ENCODE measurements at places on chromosomes 2 and 18.

GRCh38 chr2:239736358-239737143 lies 288.6 kb downstream of the NDUFA10 start:
- DNase-seq = no peak

DNA sequence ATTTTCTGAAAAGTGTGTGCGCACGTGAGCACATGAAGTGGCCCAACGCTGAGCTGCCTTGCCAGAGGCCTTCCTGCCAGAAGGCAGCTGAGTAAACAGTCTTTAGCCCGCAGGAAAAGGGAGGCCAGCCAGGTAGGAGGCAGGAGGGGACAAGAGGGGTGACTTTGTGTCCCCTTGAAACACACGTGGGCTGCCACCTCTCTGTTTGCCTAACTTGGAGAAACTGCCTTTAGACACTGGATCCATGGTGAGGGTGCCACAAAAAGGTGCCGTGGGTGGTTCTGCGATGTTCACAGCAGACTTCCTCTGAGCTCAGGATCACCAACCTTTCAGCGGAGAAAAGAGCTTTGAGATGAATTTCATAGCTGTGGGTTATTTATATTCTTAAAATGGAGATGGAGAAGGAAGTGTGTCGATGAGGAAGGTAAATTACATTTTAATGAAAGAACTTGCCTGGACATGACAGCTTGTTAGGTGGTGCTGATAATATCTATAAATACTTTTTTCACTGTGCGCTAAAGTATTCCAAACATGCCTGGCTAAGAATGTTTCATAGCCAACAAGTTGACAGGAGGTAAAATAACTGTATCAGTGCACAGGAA lies 36.6 kb upstream of the ASB1 start:
- peak; percentile 52 for DNase-seq

GRCh38 chr2:189178726-189179569 lies 613 bp downstream of the COL5A2 start:
- peak; percentile 69 for DNase-seq

- no peak for DNase-seq
These were observed 2.8 kb upstream of the ECEL1 start for GRCh38 chr2:232490221-232491138.

GRCh38 chr2:111139637-111140317 lies 19.1 kb downstream of the BCL2L11 start:
- no peak for DNase-seq

DNA sequence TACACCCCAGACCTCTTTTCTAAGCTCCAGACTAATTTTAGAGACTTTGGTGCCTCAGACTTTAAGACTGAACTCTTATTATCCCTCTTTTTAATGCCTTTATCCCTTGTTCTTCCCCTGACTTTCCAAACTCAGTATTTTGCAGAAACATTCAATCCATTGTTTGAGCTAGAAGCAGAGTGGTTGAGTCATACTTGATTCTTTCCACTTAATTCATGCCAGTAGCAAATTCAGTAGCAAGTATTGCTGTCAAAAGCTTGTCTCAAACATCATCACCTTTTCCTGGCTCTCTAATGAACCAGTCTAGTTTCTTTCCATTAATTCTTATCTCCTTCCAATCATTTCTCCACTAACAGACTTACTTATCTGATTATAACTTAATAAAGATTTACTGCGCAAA lies 699.7 kb upstream of the ZNF804A start:
- no peak for DNase-seq

DNA sequence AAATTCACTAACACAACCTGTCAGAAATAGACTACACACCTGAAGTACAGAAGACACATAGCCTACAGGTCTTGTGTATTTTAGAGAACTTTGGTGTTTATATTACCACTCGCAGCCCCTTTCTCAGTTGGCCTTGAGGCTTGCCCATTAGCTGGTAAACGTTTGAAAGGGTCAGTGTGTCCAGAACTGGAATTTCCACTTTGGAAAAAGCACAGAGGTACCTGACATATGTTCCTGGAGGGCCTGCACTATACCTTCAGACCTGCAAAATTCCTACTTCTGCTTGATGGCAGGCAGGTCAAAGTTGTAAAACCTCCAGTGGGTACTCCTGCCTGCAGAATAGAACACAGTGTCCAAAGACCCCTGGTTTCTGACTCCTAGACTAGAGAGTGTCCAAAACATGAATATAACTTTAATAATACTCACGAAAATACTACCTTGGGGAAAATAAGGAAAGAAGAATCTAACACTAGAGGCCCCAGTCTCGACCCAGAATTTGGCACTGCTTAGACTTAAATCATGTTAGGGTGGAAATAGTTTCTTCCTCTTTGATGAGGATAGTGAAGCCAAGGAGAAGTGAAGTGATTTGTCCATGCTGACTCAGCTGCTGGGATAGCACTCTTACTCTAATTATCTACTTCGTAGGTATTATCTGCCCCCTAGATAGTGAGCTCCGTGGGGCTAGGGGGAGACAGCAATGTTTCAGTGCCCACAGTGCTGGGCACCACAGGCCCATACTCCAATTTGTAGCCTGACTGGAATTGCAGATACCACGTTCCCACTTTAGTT lies 2.8 kb downstream of the KCTD1 start:
- DNase-seq = no peak

- no peak for DNase-seq
These were observed 616.1 kb downstream of the SLC4A3 start for GRCh38 chr2:220243571-220243970.

DNA sequence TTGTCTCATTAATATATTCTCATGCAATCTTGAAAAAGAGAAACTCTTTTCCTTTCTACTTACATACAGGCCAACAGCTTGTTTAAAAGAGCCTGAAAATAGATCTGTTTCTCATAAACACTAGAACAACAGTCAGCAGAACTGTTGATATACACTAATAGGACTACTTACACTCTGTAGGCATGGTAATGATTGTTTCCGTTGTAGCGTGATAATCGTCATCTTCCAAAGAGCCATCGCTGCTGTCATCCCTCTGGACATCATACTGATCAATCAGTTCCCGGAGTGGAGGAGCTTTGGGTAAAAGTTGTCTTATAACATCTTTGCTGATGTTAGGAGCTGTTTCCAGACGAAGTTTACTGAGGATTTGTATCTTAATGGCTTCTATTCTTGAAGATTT lies 476 bp downstream of the MSTN start:
- DNase-seq = no peak

GRCh38 chr2:108923019-108923700 lies 65.9 kb downstream of the EDAR start:
- DNase-seq = no peak

- DNase-seq = no peak
These were observed 1043.3 kb upstream of the PIK3C3 start for GRCh38 chr18:40911582-40912254.

GRCh38 chr2:138182250-138182936 lies 218.1 kb downstream of the HNMT start:
- DNase-seq = no peak

GRCh38 chr2:216559625-216560156 lies 61.0 kb downstream of the RPL37A start:
- DNase-seq = no peak

- DNase-seq = no peak
These were observed 1.4 kb upstream of the SERTAD2 start for GRCh38 chr2:64655018-64655664.

DNA sequence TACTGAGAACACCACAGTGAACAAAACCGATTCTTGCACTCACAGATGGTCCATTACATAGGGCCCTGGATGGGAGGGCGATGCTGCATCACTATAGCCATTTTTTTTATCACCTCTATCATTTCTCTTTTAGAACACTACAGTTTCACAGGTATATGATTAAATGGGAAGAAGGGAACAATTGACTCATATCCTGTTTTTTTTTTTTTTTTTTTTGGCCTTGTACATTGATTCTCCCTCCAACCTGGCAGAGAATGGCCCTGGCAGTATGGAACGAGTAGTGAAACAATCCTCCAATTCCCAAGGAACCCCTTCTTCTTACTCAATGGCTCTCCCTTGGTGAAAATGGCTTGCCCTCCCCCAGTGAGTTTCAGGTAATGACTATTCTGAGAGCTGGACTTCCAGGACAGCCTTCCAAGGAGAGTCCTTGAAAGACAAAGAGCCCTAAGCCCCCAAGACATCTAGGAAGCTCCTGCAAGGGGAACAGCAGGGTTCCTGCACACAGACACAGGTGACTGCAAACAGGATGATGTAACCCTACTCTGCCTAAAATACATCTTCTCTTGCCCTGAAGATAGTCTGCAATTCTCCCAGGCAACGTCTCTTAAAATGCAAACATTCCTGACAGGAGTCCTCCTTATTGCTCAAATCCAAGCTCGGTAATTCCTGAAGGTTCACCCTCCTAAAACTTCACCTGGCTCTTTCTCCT lies 405.4 kb downstream of the SETBP1 start:
- no peak for DNase-seq

- peak; percentile 52 for DNase-seq
These were observed 25.7 kb downstream of the ADI1 start for GRCh38 chr2:3493615-3494007.

- no peak for DNase-seq
These were observed 72.6 kb downstream of the SUCLG1 start for GRCh38 chr2:84386336-84387040.

- DNase-seq = no peak
These were observed 98.0 kb downstream of the CAMKMT start for GRCh38 chr2:44459739-44460138.

DNA sequence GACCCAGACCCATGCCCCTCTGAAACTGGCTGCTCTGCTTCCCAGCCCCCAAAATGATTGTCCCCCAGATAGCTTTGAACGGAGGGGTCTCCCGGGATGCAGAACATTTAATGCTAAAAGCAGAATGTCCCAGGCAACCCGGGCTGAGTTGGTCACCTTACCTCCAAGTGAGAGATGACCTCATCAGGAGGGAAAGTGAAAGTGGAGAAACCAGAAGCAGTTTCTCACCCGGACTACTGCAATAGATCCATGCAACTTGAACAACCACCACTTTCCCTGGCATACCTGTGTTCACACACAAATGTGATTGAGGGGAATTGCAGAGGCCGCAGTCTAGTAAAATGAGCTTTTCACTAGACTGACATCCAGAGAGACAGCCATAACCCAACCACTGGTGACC lies 75.3 kb upstream of the NPAS2 start:
- DNase-seq = no peak

DNA sequence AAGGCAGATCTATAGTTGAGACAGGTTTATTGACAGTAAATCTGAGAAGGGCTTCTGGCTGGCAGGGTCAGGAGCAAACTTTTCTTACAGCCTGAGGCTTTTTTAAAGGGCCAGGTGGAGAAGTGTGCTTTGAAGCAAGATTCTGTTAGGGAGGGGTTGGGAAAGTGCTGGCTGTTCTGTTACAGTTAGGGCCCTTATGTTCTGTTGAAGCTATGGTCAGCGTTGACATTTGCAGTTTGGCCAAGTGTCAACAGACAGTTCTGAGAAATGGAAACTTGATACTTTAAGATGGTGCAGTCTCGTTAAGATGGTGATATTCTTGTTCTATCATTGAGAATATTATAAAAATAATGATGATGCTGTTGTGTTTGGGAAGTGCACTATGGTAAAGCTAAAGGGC lies 154.2 kb downstream of the RDH14 start:
- no peak for DNase-seq

- DNase-seq = no peak
These were observed 58.3 kb downstream of the WDR7 start for GRCh38 chr18:56709463-56709862.

DNA sequence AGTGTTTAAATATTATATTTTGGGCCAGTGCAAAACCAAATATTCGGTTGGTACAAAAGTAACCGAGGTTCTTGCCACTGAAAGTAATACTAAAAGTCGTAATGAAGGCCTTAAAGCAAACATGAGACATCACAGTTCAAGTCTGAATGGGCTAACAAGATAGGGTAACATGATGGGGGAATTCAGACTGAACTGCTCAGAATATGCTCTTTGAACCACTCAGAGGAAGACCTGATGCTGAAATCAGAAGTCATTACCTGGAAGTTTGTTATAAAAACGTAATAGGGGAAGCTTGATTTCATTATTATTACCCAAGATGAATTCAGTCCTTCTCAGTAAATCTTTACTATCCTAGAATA lies 26.6 kb downstream of the CDKL4 start:
- no peak for DNase-seq

DNA sequence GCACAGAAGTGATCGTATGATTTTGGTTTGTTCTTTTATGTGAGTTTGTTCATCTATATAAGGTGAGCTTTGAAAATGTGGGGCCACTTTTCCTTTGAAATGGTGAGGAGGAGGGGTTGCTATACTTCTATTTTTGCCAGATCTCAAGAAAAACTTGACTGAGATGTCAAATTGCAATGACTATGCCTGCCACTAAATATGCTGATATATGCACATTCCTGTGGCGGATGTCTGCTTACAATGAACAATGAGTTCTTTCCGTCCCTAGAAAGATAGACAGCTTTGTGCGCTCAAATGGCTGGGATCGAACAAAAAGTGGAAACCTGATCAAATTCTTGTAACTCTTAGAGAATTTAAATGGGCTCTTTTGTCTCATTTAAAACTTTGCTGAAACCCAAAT lies 28.7 kb downstream of the MYT1L start:
- DNase-seq = no peak

DNA sequence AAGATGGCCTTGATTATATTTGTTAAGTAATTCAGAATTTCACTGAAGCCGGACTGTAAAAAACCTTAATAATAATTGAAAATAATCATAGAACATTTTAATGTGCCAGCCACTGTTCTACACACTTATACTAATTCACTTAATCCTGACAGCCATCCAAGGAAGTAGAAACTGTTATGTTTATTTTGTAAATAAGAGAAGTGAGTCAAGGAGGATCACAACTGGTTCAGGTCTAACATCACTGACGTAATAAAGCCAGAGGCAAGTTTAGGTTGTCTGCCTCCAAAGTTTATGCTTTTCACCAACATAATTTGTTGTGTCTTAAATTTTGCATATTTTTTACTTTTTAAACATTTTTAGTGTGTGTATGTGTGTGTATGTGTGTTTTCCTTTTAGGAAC lies 436.1 kb downstream of the LRRTM4 start:
- no peak for DNase-seq

- no peak for DNase-seq
These were observed 152.7 kb downstream of the RIF1 start for GRCh38 chr2:151562398-151562797.

GRCh38 chr2:51079945-51080344 lies 48.0 kb upstream of the NRXN1 start:
- DNase-seq = no peak

DNA sequence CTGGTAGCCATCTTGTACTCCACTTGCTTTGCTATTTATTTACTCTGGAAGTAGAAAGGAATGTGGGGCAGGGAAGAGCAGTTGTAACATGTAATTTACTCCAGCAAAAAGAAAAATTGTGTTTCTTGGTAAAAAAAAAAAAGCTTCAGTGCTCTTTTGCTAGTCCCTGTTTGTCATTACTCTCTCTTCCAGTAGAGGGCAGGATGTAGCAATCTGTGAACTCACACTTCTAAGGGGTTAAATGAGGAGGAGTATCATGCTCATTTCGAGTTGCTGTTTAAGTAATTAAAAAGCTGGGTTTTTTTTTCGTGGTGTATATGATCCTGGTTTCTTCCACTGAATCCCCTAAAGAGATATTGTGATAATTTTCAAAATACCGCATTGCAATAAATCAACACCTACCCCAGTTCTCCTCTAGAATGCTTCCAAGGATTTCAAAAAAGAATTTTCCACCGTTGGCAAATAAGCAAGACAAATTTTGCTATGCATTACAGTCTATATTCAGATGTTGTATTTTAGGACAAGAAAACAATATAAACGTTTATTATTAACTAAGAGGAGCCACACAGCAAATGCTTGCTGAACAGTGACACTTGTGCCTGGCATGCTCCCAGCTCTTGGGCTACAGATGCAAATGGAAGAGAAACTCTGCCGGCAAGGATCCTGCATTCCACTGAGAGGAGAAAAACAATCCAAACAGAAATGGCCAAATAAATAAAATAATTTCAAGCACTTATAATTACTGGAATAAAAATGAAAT lies 261.6 kb downstream of the ASXL3 start:
- DNase-seq = peak; percentile 36

GRCh38 chr2:172685467-172685866 lies 50.2 kb upstream of the RAPGEF4 start:
- no peak for DNase-seq

Measured in urinary bladder (tissue), 4 donors.